Renal cortex interstitium (tissue), 15 donors: ENCODE measurements at places on chromosomes 7 and 10. TPM values are rescaled to one million over a fixed set of nuclear protein-coding genes. Genes with fewer than 3 reads are reported as not detected.
A peak's percentile ranks its signal among the peaks of the same experiment; 100 is the strongest.

The PURB gene
- polyA plus RNA-seq, result 41.2 TPM

DNA sequence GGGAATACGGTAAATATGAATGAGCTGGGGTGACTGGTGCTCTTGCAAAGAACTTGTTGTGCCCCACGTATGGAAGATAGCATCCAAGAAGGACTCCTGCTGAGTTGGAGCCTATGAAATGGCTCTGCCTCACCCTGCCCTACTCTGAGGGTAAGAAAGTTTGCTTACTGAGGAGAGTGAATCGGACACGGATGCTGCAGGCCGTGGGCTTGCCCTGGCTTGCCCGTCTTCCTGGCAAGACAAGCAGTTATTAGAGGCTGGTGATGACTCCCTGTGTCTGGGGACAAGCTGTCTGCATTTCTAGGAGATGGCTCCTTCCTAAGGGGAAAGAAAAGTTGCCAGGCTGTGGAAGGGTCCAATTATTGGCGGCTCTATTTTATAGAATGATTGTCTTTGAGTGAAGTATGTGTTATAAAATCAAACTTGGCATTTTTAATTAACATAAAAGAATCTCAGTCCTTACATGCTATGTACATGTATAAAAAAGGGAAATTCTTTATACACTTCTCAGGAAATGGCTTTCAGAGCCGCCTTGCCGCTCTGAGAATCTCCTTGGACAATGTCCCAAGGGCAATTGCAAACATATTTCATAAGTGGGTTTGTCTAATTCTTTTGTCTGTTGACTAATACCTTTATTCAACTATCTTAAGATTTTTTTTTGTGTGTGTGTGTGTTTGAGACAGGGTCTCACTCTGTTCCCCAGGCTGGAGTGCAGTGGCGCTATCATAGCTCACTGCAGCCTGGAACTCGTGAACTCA, 64.6 kb downstream of the CYP26A1 start:
- no peak for DNase-seq

The ASAH2 gene
- 3.2 TPM for polyA plus RNA-seq

DNA sequence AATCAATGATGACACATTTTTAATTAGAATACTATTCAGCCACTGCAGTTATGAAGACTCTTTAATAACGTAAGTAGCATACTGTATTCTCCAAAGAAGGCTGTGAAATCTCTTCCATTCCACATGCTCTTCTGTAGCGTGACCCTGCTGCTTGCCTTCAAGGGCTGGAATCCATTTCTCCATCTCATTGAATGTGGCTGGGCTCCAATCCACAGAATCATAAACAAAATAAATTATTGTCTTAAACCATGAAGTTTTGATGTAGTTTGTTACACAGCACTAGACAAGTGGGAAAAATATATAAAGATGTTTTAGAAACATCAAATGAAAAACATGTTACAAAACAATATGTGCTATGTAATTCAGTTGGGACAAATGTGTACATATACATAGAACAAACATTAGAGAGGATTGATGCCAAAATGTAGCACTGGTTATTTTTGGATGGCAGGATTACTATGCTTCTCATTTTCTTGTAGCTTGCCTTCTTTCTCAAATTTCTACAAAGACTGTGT, 410.8 kb upstream of the PODXL start:
- DNase-seq, result no peak

The PALD1 gene
- 11.9 TPM for polyA plus RNA-seq

DNA sequence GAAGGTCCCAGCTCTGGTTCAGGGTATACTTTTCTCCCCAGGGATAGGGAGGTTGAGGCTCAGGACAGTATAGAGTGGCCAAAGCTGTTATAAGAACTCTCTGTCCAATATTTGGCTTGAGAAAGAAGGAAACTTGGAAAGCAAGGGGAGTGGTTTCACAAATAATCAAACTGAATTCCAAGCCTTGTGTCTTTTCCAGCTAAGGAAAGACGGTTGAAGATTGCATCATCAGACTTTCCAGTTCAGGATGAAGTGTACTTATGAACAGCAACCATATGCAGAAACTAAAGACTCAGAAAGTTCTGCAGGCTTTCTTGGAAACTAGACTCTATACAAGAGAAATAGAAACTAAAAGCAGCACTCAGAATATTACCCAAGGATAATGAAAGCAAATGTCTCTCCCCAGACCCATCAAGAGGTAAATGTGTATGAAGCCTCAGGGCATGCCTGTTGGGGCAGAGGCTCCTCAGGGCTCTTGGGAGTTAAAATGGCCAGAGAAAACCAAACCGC, 46.4 kb downstream of the RAMP3 start:
- DNase-seq, result no peak

The GARIN1A gene
- 2.4 TPM for polyA plus RNA-seq

The IPMK gene
- polyA plus RNA-seq, result 6.2 TPM

The PDSS1 gene
- 12.1 TPM for polyA plus RNA-seq

The MORN4 gene
- polyA plus RNA-seq, result 22.0 TPM

The TOMM7 gene
- polyA plus RNA-seq, result 357 TPM

GRCh38 chr7:2018569-2019460, 213.9 kb downstream of the MAD1L1 start:
- DNase-seq, result no peak

DNA sequence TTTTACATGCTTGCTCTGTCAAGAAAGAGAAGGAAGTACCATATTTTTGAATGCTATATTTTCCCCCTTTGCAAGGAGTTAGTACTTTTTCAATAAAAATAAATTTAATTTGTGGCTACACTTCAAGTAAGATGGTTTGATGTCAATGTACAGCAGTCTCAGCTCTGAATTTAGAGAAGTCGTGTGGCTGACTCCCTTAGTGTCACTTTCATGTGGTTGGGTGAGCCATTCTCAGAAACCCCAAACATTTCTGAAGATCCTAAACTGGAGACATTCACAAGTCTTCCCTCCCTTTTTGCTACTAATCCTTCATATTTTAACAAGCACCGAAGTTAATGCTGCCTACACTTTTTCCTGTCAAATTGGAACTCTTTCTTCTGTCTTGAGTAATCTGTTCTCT, 244.4 kb downstream of the DYNC1I1 start:
- DNase-seq, result no peak

DNA sequence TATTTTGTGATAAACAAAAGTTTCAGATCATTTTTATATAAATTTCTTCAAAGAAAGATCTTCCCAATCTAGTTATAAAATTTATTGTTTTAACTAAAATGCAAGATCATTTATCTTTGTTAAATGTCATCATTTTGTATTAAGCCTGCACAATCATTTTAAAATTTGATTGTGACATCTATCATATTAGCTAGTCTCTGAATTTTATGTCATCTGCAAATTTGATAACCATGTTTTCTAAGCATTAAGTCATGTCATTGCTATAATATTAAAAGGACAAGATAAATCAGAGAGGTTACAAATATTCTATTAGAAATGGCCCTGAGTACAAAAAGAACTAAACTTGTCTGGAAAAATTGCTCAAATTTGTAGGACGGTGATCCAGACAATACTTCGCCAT, 175.9 kb downstream of the PTN start:
- DNase-seq, result no peak

The SLC39A12 gene
- polyA plus RNA-seq, result not detected

- no peak for DNase-seq
Measured at GRCh38 chr10:130232166-130233034, 96.2 kb downstream of the GLRX3 start.

GRCh38 chr10:792792-793100, 103.3 kb upstream of the DIP2C start:
- no peak for DNase-seq

GRCh38 chr7:123275036-123275753, 75.4 kb upstream of the SLC13A1 start:
- no peak for DNase-seq

- DNase-seq, result no peak
Measured at GRCh38 chr7:923108-924041, 31.1 kb downstream of the ADAP1 start.

- peak; percentile 50 for DNase-seq
Measured at GRCh38 chr10:59240582-59241183, 64.2 kb downstream of the PHYHIPL start.

GRCh38 chr7:121639705-121640104, 233.3 kb upstream of the PTPRZ1 start:
- no peak for DNase-seq

The ZYX gene
- 70.1 TPM for polyA plus RNA-seq

GRCh38 chr7:15681631-15682030, 4.9 kb downstream of the MEOX2 start:
- DNase-seq, result no peak

DNA sequence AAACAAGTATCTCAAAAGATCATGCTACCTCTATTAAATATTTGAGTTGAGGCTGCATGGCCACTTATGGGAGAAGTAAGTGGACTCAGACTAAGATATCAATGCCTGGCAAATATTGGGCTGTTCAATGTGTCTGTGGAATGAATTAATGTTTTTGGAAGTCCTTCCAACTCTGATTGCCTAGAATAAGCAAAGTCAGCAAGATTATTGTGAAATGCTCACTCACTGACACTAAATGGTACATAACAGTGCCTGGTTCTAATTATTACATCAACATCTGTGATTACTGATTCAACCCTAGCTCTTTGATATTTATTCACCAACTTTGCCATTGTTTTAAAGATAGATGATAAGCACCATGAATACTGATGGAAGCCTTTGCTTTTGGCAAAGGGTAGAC, 45.5 kb upstream of the HDAC9 start:
- no peak for DNase-seq

DNA sequence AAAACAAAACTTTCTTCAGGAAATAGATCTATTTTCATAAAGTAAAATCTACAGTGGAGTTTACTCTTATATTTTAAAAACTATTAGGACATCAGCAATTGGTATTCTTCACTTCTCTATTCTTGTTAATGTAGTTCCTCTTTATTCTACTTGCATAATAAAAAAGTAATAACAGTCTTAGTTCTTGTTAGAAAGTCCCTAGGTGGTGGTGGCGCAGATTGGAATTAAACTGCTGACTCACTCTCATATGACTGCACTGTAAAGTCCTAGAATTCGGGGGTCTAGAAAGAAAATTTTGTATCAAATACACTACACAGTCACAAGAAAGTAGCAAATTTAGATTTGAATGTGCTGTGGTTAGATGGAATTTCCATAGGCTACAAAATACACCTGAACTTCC, 44.6 kb upstream of the TES start:
- DNase-seq, result no peak

GRCh38 chr10:28796606-28797512, 119.5 kb downstream of the BAMBI start:
- no peak for DNase-seq

GRCh38 chr7:137306748-137307147, 36.8 kb downstream of the PTN start:
- no peak for DNase-seq

GRCh38 chr7:82156893-82157292, 286.7 kb downstream of the CACNA2D1 start:
- DNase-seq, result no peak

The ERVW-1 gene
- 2.5 TPM for polyA plus RNA-seq

The CALML5 gene
- not detected for polyA plus RNA-seq

The LRIT1 gene
- polyA plus RNA-seq, result not detected
